Epithelial cell of prostate (primary cell): ENCODE measurements at places on chromosomes 4 and X.

- DNase-seq, result no peak
Observed at GRCh38 chr4:11628093-11628725, 199.5 kb upstream of the HS3ST1 start.

GRCh38 chr4:33537527-33537926, 2706.8 kb downstream of the ARAP2 start:
- DNase-seq, result no peak

- DNase-seq, result peak; percentile 41
Observed at GRCh38 chr4:26583865-26584652, at the start of gene TBC1D19. TSS of gene TBC1D19 (plus strand) at chr4:26584084. CDS start at chr4:26584194, 110 bp downstream.

DNA sequence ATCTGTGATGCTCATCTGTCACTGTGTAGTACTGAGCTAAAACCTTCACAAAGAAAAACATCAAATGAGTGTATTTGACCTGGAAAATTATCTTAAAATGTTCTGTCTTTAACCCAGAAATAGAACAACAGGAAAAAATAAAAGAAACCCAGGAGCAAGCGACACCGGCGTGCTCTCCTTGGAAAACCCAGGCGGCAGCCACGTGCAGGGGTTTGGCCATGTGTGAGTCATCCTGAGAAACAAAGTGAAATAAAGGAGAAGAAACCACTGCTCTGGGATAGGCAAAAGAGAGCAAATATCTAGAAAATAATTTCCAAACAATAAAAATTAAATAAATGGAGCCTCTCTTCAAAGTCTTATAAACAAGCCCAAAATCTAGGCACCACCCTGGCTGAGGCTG, 20.0 kb upstream of the TMEM128 start:
- DNase-seq, result no peak

- DNase-seq, result no peak
Observed at GRCh38 chr4:75671802-75672421, 1.3 kb downstream of the G3BP2 start.

DNA sequence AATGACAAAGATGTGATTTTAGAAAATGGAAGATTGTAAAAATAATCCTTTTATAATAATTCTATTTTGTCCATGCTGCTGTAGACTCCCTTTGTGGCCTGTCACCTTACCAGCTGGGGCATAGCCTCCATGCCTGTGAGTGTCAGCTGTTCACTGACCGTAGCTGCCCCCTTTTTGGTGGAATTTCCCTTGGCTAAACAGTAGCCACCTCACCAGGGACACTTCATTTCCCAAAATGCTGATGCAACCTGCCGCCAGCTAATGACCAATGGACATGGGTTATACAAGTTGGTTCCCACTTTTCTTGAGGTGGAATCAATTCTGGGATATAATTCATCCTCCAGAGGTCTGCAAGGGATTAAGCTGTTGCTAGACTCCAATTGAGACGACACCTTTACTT, 368.4 kb downstream of the PRDM5 start:
- DNase-seq, result no peak

- no peak for DNase-seq
Observed at GRCh38 chr4:148053298-148054003, 321.6 kb downstream of the ARHGAP10 start.

DNA sequence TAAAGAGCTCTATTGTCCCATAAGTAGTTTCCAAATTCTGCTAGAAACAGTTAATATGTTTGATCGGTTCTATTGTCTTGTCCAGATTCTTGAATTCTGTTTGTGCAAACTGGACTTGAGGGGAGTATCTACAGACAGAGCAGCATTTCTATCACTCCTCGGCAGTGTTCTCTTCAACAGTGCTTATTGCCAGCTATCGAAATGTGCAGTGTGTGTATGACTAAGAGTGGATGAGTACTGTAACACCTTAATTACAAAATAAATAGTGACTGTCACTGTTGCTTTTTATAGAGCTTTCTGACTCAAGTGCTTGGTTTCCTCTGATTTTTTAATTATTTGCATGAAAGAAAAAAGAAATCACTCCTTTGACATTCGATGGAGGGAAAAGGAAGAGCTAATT, 274.6 kb downstream of the RPA4 start:
- DNase-seq, result no peak

- DNase-seq, result no peak
Observed at GRCh38 chrX:48560681-48561080, 13.6 kb upstream of the RBM3 start.

- DNase-seq, result no peak
Observed at GRCh38 chr4:188492886-188493285, 353.6 kb downstream of the TRIML1 start.
